ENCODE measurements at places on chromosomes 5 and 9.

- no peak for DNase-seq
Observed at GRCh38 chr5:79653843-79654242, 35.8 kb upstream of the CMYA5 start.

DNA sequence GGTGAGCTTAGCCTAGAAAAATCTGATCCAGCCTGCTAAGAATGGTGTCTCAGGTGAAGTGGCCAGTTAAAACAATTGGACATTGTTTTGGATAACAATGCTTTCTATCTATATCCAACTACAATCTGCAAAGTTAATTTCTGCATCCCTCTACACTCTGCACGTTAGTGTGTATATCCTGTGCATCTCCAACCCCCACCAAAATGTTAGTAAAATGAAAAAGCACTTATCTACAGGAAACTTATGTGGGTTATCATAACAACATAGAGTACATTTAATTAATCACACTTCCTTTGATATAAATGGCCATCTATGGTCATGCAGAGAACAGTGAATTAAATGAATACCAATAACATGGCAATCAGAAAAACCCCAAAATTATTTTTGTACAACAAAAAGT, 158.7 kb downstream of the NFIB start:
- DNase-seq: no peak

GRCh38 chr5:14406554-14406849, 175.1 kb upstream of the OTULINL start:
- no peak for DNase-seq

DNA sequence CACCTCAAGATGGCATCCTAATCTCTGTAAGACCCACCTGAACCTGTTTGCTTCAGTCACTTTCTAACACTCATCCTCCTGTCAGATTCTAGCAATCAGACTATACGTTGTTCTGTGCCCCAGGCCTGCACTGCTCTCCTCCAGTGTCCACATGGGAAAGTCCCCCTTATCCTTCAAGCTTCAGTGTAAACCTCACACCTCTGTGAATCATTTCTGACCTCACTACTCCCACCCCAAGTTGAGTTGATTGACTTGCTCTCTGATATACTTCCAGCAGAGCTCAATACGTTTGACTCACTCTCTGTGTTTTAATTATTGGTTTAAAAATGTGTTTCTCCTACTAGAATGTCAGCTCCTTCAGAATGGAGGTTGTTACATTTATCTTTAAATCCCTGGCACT, 240.2 kb downstream of the FBXL17 start:
- DNase-seq: no peak

DNA sequence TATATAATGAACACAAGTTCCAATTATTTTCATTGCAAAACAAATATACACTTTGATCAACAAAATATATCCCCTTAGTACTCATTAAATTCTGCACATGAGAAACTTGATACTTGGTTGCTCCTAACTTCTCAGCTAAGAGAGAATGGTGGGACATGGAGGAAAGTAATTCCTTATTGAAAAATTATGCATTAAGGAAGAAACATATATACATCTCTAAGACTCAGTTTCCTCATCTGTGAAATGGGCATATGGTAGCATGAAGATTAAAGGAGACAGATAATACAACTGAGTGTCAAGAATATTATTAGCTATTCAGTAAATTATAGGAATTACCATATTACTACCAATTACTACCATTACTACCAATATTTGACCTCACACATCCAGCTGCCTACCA, 85.8 kb downstream of the CRB2 start:
- no peak for DNase-seq

GRCh38 chr9:12955510-12956163, 180.8 kb downstream of the LURAP1L start:
- no peak for DNase-seq

- DNase-seq: no peak
Observed at GRCh38 chr5:169837686-169838085, 142.6 kb downstream of the INSYN2B start.

DNA sequence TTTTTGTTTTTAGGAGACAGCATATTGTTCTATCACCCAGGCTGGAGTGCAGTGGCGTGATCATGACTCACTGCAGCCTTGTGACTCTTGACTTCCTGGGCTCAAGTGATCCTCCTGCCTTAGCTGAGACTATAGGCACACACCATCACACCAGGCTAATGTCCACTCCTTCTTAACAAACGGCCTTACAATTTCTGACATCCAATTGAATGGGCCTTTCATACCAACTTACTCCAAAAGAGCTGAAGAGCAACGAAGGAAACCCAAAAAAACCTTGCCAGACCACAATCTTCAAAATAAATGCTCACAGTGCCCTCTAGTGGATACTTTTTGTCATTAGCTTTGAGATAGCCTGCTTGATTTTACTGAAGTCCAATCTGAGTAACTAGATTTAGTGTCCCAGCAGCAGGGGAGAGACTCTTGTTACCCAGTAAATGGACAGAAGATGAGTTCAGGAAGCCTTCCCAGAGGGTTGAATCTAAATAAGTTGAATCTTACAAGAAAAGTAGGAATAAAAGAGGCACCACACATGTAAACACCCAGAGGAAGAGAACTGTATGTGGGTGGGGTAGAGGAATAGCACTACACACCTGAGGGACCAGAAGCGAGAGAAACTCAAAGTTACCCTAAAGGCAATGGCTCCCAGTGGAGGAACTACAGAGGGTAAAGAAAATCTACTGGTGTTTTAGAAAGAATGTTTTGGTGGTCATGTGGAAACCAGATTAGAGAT, 9.3 kb downstream of the ZNF622 start:
- DNase-seq: peak; percentile 58

- no peak for DNase-seq
Observed at GRCh38 chr9:82052081-82052480, 63.5 kb downstream of the SPATA31D1 start.

DNA sequence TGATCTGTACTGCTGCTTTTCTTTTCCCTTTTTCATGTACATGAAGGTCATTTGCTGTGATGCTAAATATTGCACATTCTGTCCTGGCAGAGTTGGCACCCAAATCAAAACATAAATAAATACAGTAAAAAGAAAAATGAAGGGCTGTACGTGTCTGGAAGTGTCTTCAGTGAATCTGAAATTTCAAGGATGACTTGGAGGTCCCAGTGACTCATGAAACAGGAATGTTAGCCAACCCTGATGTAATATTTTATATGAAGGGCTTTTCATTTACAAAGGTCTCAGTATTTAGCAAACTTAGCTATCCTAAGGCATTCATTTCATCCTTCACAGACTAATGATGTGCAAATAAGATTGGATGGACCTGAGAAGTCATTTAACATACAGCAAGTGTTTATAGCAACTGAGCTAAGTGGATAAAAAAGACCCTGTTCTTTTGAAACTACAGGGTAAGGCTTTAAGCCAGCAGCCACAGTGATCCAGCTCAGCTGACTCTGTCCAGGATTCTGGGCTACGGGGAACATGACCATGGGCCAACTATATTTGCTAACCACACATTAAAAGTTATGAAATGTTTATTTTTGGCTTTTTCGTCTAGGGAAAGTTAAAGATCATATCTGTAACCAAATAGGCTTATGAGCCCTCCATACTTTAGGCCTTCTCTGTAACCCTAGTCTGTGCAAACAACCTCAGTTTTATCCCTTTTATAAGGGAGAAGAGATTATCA, 104.0 kb upstream of the DMRTA1 start:
- DNase-seq: no peak

GRCh38 chr5:411728-412127, 31.2 kb upstream of the EXOC3 start:
- no peak for DNase-seq

DNA sequence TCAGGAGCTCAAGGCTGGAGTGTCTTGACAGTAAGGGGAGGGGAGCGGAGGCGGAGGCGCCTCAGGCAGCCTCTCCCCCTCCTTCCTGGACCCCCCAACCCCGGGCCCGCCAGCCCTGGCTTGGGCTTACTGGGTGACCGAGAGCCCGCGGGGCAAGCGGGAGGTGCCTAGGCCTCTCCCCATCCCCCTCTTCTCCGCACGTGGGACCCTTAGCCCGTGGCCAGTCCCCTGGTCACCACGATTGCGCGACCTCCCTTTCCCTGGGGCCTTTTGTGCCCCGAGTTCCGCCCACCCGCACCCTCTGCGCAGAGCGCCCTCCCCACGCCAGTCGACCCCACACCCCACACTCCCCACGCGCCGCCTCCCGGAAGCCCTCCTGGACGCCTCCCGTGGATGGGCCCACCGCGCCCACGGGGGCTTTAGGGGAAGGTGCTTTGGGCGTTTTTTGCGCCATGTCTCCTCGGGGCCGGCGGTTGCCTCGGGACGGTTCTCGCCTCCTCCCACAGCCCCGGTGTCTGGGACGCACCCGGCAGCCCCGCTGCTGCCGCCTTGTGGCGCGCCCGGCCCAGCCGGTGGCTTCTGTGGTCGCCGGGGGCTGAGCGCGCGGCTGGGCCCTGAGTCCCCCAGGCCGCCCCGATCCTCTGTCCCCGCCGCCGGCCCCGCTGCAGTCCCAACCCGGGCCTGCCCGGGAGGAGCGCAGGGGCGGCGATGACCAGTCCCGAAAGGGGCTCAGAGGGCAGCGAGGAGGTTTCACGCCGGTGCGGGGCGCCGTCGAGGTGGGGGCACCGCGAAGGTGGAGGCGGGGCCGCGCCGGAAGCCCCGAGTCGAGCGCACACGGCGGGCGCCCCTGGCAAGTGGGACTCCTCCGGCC, 3.2 kb downstream of the TOR4A start:
- no peak for DNase-seq

DNA sequence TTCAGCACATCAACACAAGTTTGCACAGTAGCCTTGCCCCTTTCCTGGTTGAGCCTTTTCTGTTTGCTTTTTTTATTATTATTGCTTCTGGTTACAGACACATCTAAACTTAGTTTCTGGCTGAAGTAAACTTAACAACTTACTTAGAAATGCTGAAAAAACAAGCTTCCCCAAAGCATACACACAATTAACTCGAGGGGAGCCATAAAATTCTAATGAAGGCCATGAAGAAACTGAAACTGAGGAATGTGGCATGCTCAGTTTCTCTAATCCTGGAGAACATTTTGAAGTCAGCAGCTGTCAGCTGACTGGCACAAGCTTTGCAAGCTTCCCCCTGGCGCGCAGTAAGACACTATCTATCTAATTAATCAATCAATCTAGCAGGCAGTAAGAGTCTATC, 3.7 kb downstream of the MYO10 start:
- DNase-seq: no peak

GRCh38 chr9:976943-977837, 735 bp downstream of the DMRT3 start:
- DNase-seq: no peak

DNA sequence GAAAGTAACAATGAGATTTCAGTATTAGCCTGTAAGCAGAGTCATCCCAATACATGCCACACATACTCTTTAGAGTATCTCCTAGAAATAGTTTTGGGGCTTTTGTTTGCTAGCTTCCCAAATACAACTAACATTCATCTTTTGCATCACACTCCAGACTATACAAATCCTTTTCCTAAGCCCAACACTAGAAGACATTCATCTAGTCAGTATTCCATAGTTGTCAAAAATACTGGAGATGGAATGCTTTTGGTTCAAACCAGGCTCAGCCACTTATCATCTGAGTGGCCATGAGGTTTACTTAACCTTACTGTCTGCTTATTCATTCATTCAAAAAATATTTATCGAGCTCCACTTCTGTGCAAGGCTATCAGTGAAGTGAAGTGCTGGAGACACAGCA, 205.1 kb upstream of the SGCD start:
- DNase-seq: no peak

GRCh38 chr5:152907488-152908245, 502.6 kb upstream of the NMUR2 start:
- DNase-seq: no peak

- no peak for DNase-seq
Observed at GRCh38 chr9:91207729-91208418, 153.8 kb downstream of the AUH start.

DNA sequence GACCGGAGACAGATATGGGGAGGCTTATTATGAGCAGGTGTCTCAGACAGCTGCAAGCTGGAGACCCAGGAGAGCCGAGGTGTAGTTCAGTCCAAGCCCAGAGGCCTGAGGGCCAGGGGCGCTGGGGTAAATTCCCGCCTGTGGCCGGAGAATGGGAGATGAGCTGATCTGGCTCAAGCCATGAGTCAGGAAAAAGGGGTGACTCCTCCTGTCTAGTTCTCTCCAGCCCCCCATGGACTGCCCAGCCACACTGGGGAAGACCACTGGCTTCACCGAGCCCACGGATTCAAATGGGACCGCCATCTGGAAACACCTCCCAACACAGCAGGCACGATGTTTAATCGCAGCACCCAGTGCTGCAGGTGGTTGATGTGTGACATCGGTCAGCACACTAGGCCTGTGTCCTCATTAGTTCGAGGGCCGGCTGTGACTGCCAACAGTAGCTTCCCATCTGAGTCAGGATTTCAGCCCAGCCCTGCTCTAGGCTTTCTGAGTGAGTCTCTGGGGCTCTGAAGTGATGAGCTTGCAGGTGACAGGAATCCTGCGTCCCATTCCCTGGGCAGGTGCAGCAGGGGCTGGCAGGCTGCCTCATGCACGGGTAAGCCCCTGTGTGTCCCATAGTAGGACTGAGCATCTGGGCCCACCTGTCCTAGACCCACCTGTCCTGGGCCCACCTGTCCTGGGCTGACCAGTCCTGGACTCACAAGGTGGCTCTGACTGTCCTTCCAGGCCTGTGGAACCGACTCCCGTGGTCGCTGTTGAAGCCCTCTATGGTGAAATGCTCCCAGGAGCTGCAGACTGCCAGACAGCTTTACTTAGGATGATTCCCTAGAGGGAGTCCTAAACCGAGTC, 49.7 kb downstream of the AHRR start:
- no peak for DNase-seq

- peak; percentile 63 for DNase-seq
Observed at GRCh38 chr9:91193658-91194391, 167.9 kb downstream of the AUH start.

DNA sequence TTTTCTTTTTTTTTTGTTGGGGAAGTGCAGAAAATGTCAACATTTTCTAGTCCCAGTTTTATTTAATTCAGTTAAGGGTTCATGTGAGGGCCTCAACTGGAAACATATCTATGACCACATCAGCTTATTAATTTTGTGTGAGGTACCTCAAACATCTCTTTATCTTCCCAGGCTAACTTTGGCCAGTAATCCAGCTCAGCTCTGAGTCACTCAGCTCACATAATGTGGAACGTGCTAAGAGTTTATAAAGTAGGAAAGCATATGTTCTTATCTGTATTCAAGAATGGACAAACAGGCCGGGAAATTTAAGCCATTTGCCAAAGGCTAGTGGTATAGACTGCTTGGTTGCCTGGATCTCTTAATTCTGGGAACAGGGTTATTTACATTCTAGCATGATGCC, 118.4 kb downstream of the INSYN2B start:
- no peak for DNase-seq

DNA sequence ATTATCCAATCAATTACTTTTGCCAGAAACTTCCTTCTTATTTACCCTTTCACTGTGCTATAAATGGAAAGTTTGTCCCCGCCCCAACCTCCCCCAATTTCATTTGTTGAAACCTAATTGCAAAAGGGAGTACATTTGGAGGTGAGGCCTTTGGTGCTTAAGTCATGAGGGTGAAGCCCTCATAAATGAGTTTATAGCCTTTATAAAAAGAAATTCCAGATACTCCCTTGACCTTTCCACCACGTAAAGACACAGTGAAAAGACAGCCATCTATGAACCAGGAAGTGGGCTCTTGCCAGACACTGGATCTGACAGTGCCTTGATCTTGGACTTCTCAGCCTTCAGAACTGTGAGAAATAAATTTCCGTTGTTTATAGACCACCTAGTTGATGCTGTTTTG, 82.3 kb downstream of the NUDT12 start:
- no peak for DNase-seq

GRCh38 chr9:92385477-92385876, 18.9 kb downstream of the OGN start:
- DNase-seq: no peak

Measured in central memory CD4-positive, alpha-beta T cell (primary cell).